ENCODE measurements at places on chromosomes 12 and 14.

DNA sequence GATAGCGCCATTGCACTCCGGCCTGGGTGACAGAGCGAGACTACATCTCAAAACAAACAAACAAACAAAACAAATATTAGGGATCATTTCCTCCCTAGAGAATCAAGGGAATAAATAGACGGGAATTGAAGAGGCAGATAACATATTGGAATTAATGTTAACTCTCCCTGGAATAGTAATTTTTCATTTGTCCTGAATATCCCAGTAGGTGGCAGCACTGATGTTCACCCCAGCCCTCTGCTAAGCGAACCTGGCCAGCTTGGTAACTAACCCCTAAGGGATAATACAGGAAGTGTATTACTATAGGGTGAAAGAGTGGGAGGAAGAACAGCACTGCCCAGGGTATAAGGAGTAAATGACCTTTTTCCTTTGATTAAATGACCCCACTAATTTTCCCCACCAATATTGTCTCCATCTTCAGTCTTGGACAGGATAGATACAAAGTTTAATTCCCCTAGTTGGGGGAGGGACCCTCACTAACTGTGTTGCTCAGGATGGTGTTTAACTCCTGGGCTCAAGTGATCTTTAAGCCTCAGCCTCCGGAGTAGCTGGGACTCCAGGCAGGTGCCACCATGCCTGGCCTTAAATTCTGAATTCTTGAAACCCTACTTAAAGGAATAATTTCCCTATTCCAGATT lies 40.5 kb downstream of the SLC2A14 start:
- no peak for DNase-seq

- DNase-seq: no peak
These were observed 85.0 kb upstream of the SLC38A4 start for GRCh38 chr12:46910830-46911229.

GRCh38 chr12:89355243-89356068 lies 3.2 kb upstream of the DUSP6 start:
- no peak for DNase-seq

- no peak for DNase-seq
These were observed 618 bp upstream of the AQP6 start for GRCh38 chr12:49972129-49972528.

DNA sequence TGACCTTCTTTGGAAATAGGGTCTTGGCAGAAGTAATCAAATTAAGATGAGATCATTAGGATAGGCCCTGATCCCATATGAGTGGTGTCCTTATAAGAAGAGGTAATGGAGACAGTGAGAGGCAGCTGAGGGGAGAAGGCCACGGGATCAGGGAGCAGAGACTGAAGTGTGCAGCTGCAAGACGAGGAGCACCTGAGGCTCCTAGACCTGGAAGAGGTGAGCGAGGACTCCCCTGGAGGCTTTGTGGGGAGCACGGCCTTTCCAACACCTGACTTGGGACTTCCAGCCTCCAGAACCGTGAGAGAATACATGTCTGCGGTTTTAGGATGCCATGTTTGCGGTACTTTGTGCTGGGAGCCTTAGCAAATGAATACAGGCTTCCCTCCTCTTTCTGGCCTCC lies 37.5 kb downstream of the LRTM2 start:
- DNase-seq: no peak
